CD4-positive, alpha-beta T cell treated with Interferon gamma for 1 hour (primary cell): ENCODE measurements at places on chromosomes 1 and 21.

GRCh38 chr1:228647523-228648444 lies 87.5 kb upstream of the RHOU start:
- no peak for DNase-seq

- peak; percentile 47 for DNase-seq
Measured at GRCh38 chr1:210598135-210598652, 269.5 kb downstream of the HHAT start.

GRCh38 chr1:151058692-151059091 lies 730 bp downstream of the CDC42SE1 start:
- no peak for DNase-seq

GRCh38 chr1:108556499-108556898 lies 3.4 kb upstream of the EEIG2 start:
- DNase-seq, result peak; percentile 34

DNA sequence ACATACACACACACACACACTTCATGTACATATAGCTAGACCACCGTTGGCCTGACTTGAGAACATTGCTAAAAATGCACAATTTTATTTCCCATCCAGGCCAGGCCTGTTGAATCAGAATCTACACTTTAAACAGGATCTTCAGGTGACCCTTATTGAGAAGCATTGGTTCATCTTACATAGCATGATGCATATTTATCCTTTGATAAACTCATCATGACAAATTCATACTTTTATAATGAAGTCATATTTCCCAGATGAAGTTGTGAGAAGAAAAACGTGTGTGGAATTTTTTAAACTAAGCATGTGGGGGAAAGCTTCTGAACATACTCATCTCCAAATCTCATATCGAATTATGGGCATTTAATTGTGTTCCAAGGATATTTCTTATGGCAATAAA lies 877.7 kb downstream of the MRPL39 start:
- DNase-seq, result no peak

DNA sequence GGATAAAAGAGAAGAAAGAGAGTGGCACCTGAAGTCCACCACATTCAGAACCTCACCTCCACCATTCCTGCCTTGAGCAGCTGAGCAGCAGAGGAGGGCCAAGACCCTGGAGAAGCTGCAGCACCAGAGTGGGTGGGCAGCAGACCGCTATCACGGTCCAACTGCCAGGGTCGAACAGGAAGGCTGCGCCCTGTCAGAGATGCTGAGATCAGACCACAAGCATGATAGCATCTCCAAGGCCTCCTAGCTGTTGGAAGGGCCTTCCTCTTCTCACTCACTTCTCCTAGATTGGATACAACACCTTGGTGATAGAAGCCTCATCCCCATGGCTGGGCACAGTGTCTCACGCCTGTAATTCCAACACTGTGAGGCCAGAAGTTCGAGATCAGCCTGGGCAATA lies 12.1 kb upstream of the SLC45A3 start:
- no peak for DNase-seq

GRCh38 chr1:166730299-166730888 lies 108.9 kb upstream of the POGK start:
- no peak for DNase-seq

DNA sequence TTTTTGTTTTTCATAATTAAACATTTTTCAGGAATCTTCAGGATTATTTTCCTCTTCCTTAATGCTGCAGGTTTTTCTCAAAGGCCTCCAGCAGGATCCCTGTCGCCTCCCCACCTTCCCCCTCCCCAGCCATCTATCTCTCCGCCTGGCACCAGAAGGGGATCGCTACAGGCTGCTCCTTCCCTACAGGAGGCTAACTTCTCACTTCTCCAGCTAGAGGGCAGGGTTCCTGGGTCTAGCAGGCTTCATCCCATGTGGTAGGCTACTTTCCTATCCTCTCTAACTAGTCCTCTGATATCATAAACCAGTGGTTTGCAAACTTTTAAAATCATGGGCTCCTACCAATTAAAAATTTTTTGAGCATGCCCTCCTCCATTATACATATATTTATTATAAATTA lies 104.1 kb downstream of the KCNN3 start:
- no peak for DNase-seq

GRCh38 chr1:59186656-59187055 lies 110.2 kb upstream of the FGGY start:
- DNase-seq, result no peak

GRCh38 chr21:46442938-46443337 lies 15.8 kb upstream of the DIP2A start:
- no peak for DNase-seq

DNA sequence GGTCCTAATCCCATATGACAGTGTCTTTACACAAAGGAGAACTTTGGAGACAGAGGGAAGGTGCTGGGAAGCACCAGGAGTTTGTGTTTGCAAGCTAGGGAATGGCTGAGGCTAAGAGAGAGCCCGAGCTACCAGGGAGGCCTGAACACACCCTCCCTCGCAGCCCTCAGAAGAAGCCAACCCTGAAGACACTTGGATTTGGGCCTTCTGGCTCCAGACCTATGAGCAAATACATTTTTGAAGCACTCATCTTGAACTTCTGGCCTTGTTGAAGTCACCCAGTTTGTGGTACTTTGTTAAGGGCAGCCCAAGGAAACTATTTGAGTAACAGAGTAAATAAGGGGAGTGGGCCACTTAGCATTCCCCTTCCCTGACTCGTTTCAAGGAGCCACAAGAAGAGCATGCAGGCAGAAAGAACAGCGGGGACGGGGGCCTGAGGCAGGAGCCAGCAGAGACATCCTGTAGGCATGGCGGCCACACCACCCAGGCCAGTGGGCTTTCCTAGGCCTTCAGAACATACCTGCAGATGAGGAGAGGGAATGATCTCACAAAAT lies 13.2 kb upstream of the QSOX1 start:
- no peak for DNase-seq

- DNase-seq, result no peak
Measured at GRCh38 chr1:240621249-240621648, 9.3 kb upstream of the GREM2 start.

- no peak for DNase-seq
Measured at GRCh38 chr1:90413519-90413918, 303.6 kb downstream of the BARHL2 start.

- no peak for DNase-seq
Measured at GRCh38 chr1:1910033-1910465, 5.0 kb upstream of the CALML6 start.

GRCh38 chr1:53511933-53512806 lies 53.0 kb downstream of the DMRTB1 start:
- no peak for DNase-seq

GRCh38 chr1:40750451-40750908 lies 33.1 kb upstream of the KCNQ4 start:
- DNase-seq, result no peak

DNA sequence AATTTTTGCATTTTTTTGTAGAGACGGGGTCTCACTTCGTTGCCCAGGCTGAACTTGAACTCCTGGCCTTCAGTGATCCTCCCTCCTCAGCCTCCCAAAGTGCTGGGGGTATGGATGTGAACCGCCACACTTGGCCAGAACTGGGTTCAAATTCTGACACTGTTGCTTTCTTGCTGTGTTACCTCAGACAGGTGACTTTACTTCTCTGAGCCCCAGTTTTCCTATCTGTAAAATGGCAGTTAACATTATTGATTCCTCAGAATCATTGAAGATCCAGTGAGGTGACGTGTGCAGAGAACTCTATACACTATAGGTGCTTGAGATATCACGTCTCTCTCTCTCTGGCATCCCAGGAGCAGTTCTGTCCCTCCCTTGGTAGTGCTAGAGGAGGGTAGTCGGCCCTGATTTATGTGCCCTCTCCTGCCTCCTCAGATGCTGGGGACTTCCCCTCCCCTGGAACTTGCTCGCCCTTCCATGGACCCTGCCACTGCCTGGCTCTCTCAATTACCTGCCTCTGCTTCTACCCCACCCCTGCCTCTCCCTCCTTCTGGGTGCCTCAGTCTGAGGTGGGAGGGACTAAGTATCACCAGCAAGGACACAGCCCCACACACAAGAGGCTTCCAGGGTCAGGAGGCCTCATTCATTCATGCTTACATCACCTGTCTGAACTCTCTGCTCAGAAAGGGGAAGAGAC lies 2.8 kb upstream of the HPCA start:
- no peak for DNase-seq

DNA sequence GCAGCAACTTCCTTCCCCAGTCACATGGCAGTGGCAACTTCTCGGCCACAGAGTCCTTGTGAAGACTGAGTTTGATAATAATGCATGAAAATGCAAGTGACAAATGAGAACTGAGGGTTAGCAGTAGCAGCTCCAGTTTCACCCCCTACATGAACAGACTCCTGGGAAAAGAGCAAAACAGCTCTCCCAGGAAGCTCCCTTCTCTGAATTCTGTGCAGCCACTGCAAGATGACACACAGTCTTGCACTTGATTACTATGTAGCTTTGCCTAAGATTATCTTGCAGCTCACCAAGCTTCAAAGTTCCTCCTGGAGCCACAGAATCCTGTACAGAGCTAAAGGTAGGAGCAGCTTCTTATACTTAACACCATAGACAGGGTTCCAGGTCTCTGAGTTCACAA lies 4.7 kb downstream of the PGBD5 start:
- DNase-seq, result no peak

DNA sequence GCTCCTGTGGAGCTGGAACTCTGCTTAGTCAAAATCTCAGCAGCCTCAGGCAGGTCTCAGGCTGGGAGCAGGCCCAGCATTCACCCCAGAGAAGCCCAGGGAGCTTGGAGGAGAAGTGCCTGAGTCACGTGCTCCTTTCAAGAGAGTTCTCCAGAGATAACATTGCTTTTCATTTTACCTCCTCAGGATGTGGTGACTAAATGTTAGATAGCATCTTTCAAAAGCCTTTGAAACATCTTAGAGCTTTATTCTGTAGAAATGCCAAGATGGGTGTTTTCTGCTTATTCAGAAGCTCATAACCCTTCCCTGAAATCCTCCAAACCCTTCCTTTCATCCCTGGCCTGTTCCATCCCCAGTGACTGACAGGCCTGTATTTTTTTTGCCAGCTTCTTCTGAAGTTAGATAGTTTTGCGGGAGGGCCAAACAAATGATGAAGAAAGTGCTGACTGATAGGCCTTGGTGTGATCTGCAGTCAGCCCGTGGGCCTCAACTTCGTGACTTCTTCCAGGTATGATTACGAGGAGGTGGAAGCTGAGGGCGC lies 58.0 kb downstream of the PGM1 start:
- no peak for DNase-seq
